ENCODE measurements at places on chromosomes 6 and 20.
A peak's percentile ranks its signal among the peaks of the same experiment; 100 is the strongest.

- peak; percentile 84 for DNase-seq
Observed at GRCh38 chr20:23147964-23148730, 62.0 kb upstream of the CD93 start.

GRCh38 chr6:9431945-9432344, 982.9 kb downstream of the TFAP2A start:
- DNase-seq = no peak

DNA sequence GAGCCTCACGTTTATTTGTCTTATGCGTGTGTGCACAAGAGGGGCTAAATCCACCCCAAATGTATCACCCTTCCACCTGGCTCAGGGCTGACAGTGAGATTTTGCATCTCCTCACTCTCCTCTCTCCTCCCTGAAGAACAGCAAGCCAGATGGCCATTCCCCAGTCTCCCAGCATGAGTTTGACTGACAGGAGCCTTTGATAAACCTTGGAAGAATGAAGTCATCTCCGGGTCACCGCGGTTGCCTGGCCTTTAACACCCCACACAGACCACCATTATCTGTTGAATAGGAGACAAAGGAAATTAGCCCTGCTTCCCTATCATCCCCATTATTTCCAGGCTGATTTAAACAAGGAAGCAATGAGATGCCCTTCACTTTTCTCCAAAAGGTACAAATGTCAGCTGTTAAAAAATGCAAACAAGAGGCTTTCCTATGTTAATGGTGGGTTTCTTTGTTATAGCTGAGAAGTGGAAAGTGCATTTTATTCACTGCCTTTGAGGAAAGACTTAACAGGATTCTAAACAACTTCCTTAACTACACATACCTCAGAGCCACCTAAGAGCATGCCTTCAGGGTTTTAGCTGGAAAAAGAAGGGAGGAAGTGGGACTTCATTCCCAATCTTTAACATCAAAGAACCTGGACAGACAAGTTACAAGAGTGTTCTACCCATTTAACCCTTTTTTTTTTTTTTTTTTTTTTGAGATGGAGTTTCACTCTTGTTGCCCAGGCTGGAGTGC, 524.8 kb upstream of the ID4 start:
- DNase-seq = no peak

GRCh38 chr6:150142670-150143515, at the start of gene PPP1R14C:
PPP1R14C (plus strand) TSS chr6:150143044; CDS start chr6:150143193, 149 bp downstream.
- DNase-seq = no peak

DNA sequence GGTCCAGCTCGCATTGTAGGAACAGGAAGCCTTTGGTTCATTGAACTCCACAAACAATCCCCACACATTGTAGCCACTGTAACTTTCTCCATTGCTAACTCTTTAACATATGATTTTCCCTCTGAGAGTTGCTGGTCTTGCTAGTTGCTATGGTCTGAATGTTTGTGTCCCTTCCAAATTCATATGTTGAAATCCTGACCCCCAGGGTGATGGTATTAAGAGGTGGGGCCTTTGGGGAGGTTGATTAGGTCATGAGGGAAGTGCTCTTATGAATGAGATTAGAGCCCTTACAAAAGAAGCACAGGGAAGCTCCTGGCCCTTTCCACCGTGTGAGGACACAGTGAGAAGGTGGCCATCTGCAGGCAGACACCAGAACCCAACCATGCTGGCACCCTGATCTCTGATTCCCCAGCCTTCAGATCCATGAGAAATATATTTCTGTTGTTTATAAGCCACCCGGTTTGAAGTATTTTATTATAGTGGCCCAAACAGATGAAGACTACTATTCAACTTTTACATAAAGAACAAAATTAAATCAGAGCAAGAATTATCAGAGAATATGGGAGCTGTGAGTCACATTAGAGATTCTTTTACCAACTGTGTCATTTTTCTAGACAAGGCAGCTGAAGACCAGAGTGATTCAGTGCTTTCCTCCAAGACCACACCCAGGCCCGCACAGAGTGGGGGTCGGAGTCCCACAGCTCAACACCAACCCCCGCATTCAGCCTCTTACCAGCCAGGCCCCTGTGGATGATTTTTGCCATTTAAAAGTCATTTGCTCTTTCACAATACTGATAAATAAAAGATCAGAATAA, 143.0 kb downstream of the SAMD5 start:
- peak; percentile 51 for DNase-seq

DNA sequence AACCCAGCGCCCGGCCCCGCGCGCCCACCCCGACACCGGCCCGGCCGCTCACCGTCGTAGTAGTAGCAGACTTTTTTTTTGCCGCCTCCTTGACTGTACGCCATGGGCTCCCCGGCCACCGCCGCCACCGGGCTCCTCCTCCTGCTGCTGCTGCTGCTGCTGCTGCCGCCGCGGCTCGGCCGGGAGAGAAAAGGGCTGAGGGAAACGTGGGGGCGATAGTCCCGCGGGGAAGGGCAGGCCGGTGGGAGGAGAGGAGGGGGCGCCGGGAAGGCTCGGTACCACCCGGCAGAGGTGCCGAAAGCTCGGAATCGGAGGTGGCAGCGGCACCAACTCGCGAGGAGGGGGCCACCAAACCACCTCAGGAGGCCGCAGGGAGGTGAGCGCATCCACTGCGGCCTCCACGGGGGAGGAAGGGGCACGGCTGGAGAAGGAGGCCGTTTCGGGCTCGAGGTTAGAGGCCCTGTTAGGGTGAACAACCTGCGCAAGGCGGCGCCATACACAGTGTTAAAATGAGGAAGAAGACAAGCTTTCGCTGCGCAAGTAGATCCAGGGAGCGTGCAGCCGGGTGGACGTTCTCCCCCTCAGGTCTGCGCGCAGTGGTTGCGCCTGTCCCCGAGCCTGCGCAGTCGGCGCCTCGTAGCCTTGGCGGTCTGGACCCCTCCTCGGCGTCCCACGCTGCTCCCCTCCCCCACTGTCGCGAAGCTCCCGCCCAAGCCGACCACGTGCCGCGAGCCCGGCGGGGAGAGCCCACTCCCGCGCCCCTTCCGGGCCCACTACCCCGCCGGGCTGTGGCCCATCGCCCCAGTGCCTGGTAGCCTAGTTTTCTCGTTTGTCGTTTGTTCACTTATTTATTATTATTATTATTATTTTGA, at the start of gene HDAC2:
Gene HDAC2 (minus strand): TSS at position 344 of the 872 bp plus-strand sequence. CDS start 240 bp downstream, at position 104.
- peak; percentile 80 for DNase-seq

DNA sequence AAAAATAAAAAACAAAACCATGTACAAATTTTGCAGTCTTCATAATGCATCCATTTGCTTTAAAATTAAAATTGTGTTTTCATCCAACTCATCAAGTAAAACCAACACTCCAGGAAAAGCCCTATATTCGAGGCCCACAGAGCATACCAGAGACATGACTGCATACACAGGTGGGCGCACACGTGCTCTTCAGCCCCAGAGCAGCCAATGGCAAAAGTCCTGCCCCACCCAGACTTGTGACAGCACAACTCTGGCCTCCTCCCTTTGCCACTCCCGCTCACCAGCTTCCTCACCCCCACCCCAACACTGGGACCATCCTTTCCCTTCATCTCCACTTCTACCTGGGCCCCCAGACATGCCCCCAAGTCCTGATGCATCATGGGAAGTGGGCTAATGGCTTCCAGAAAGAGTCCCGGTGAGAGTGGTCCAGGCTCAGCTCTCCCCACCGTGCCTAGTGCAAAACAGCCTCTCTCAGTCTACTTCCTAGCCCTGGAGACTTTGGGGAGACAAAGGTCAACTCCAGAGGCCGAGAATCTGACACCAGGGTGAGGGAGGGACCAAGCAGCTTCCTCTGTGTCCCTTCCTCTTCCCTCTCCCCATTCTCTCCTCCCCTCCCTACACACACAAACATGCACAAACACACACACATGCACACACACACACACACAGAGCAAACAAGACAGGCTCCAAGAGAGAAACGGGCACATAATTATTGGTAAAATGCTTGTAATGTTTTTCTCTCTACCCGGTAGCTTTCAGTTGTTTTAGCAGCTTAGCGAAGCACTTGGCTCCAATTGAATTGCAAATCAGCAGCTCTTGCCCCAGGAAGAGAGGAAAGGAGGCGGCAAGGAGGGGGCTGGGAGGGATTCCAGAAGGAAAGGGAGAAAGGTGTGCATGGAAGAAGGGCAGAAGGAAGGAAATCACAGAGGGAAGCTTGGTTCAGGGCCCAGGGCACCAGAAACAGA, 14.3 kb downstream of the GRM4 start:
- DNase-seq = no peak

DNA sequence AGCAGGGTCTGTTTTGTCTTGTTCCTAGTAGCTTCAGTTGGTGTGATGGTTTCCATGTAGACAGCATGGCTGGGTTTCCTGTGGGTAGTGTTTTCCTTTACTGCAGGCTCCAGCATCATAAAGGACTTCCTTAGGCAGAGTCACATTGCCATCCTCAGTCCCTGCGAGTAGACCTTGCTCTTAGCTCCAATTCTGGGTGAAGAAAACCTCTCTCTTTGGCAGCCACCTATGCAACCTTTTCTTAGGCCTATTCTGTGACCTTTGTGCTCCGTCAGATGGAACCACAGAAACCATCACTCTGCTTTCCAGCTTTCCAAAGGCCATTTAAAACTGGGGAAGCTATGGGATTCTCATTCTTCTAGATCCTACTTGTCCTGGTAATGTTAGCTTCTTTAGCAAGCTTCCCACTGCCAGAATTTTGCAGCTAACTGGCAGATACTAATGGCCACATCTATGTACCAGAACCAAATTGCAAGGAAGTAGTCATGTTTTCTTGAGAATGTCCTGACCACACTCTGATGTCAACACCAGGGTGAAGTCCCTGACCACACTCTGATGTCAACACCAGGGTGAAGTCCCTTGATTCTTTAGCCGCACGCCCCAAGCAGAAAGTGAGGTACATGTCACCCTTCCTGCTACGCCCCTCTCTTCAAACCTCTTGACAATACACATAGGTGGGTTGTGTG, 646.6 kb upstream of the HS3ST5 start:
- DNase-seq = peak; percentile 24

DNA sequence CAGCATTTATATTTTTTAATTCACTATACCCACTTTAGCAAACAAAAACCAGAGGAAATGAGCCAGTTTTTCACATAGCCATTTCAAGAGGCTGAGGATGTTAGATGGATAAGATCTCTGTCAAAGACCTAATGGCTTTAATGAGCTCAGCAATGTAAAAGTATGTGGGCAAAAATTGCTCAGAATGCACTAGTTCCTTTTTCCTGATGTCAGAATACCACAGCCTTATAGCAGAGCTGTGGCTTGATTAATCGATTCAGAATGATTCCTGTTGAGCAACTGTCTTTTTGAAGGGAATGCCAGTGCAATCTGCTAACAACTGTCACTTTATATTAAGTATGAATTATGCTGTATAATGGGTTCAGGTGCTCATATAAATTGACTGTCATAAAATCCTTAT, 100.6 kb upstream of the HIVEP1 start:
- DNase-seq = no peak

- peak; percentile 99 for DNase-seq
Observed at GRCh38 chr6:87731818-87732661, 30.0 kb upstream of the AKIRIN2 start.

GRCh38 chr20:36543184-36544133, 2.1 kb downstream of the MYL9 start:
- no peak for DNase-seq

DNA sequence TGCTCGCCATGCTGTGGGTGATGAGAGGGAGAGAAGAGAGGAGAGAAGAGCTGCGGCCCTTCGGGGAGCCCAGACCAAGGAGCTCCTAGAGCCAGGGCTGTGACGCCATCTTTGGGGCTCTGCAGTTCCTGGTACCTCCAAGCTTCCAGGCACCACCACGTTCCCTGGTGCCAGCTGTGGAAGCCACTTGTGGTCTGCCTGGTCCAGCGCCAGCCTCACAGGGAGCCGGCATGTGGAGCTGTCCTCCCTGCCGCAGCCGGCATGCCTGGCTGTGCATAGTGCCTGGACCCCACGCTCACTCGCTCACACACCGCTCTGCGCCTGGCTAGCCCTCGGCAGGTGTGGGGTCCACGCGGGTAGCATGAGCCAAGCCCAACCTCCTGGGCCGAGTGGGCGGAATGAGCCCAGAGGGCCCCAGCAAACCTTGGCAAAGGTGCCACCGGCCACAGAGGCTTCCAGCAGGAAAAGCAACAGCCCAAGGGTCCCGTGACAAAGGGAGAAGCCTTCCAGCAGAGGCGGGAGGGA, 19.3 kb upstream of the CHRNA4 start:
- DNase-seq = no peak
